ENCODE measurements at places on chromosomes 2 and 18.

- no peak for DNase-seq
Observed at GRCh38 chr18:36831139-36831538, 2.2 kb downstream of the KIAA1328 start.

GRCh38 chr2:55951533-55951932 lies 28.0 kb upstream of the EFEMP1 start:
- no peak for DNase-seq

GRCh38 chr2:113079131-113079530 lies 11.4 kb downstream of the IL1F10 start:
- no peak for DNase-seq

GRCh38 chr2:30527411-30527810 lies 80.4 kb downstream of the LCLAT1 start:
- no peak for DNase-seq

DNA sequence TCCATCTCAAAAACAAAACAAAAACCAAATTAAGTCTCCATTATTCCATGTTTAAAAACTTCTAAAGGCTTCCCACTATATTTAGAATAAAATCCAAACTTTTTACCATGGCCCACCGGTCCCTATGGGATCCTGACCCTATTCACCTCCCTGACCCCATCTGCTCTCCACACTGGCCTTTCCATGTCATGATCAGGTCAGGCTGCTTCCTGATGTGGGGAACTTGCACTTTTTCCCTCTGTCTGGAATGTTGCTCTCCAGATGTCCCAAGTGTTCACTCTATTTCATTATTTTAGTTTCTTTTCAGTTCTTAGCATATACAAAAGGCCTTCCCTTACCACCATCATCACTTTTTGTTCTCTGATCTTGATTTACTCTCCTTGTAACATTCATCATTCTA lies 7.5 kb upstream of the MTA3 start:
- DNase-seq, result no peak

DNA sequence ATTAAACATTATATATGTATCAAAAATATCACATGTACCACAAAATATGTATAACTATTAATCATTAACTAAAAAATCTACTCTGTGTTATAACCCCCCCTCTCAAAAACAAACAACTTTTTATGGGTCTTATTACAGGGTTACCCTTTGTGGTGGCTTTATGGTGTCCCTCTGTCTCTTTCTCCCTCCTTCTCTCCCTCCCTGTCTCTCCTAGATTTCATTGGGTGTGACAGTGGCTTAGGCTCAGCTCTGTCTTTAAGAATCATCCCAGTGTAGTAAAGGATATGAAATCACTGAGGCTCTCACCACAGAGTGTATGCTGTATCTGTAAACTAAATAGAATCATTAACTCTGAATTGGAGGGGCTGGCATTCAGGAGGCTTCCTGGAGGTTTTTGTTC lies 93.7 kb downstream of the TDRD15 start:
- DNase-seq, result no peak

DNA sequence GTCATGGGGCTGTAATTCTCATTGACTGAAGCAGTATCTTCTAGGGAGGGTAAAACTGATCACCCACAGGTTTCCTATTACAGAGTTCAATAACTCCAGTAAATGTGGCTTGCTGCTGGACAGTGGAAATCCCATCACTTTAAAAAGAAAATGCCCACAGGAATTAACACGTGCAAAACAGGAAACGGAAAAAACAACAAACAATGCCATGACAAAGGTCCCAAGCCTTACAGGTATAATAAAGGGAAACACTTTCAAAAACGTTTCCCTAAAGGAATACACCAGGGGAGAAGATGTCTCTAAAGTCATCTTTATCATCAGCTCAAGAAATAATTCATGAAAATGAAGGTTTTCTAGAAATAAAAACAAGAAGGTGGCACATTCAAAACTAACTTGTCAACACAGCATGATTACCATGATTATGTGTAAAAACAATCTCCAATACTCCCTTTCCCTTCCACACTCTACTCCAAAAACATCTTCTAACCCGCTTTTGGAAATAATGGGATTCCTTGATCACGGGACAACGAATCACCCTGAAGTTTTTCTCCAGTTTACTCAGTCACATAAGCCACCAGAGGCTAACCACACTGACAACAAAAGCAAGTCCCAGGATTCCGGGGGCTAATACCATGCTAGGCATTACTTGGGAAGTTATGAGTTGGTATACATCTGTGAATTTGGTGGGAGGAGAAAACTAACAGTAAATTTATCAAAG lies 167.9 kb downstream of the TCF4 start:
- DNase-seq, result peak; percentile 3

GRCh38 chr2:33377048-33377447 lies 99.4 kb upstream of the RASGRP3 start:
- DNase-seq, result no peak

GRCh38 chr2:235608200-235608887 lies 114.5 kb downstream of the AGAP1 start:
- DNase-seq, result no peak

DNA sequence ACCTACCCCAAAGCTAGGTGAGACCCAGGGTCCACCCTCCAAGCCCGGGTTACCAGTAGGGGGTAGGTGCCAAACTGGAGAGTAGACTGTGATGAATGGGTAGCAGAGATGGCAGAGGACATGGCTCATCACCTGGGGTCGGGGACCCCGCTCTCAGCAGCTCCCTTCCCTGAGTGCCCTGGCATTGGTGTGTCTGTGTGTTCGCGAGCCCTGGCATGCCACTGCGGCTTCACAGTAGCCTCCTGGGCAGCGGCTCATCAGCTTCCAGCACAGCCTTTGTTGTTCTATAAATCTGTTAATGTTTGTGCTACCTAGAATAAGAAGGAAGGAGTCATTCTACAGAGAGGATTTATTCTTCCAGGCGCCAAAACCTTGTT lies 62.6 kb upstream of the ALPP start:
- DNase-seq, result no peak

DNA sequence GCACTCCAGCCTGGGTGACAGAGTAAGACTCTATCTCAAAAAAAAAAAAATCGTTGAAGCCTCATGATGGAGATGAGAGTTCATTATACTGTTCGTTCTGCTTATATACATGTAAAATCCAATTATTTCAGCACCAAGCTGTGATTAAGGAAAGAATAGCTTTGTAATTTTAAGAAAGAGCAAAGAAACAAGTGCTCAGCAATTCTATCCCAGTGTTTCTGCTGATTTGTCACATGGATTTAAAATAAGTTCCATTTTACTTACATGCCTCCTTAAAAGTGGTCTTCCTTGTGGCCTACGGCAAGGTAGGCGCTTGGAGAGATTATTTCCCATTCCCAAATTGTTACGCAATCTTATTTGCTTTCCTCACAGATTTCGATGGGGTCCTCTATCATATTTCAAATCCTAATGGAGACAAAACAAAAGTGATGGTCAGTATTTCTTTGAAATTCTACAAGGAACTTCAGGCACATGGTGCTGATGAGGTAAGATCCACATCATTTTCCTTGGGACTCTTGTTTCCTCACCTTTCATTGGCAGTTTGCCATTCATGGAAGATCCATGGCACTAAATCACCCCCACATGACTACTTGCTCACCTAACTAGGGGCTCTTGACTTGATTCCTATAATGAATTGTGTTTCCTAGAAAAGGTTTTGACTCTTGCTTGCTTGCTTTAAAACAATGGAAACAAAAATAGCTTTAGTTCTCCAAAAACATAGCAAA lies 11.5 kb downstream of the ARPC2 start:
- DNase-seq, result no peak

DNA sequence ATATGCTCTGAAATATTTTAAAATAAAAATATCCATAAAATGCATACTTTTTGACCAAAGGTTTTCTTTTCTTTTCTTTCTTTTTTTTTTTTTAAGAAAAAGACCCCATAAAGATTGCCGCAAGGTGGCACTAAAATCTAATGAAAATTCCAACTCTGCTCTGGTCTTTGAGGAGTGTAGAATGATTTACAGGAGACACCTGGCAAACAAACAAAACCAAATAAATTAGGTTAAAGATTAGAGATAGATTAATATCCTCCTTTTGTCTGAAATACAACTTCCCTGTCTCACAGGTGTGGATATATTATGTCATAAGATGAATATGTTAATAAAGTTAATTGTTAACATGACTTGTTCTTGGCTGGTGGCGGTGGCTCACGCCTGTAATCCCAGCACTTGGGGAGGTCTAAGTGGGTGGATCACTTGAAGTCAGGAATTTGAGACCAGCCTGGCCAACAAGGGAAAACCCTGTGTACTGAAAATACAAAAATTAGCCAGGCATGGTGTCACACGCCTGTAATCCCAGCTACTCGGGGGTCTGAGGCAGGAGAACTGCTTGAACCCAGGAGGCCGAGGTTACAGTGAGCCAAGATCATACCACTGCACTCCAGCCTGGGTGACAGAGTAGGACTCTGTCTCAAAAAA lies 3.5 kb upstream of the RHOB start:
- DNase-seq, result peak; percentile 85

DNA sequence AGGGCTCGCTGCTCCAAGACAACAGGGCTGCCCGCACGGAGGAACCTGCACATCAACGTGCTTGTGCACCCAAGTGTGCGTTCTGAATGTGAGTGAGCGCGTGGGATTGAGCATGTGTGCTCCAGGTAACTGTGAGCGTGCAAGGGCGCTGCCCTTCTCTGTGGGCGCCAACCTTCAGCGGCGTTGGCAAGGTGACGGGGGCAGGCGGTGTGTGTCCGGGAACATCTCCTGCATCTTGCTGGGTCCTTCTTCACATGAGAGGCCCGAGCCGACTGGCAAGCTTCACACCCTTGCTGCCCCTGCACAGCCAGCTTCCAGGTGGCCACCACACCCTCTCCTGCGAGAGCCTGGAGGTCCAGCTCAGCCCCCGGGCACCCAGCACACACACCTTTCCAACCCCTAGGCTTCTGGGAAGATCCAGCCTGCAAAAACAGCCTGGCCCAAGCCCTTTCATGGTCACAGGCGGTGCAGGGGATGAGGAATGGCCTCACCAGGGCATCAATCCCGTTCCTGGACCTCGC lies 220.9 kb downstream of the HDAC4 start:
- DNase-seq, result no peak
